ENCODE measurements at places on chromosomes 3 and 15.

- DNase-seq = no peak
These were observed 23.5 kb downstream of the RAB6B start for GRCh38 chr3:133872161-133872560.

DNA sequence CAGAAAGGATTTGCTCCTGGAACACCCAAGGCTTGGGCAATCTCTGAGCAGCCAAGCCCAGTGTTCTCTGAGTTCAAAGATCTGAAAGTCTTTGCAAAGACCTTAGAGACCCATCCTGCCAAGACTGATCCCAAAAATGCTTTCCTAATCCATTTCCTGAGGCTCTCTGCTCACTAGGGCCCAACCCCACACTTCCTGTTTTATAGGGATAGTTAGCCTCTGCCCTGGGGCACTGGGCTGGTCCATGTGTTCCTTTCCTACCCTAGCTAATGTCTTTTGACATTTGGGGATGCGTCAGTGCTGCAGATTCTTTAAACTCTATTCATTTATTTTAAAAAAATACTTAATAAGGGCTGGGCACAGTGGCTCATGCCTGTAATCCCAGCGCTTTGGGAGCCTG is 372.7 kb downstream of the ROBO2 start:
- peak; percentile 20 for DNase-seq

DNA sequence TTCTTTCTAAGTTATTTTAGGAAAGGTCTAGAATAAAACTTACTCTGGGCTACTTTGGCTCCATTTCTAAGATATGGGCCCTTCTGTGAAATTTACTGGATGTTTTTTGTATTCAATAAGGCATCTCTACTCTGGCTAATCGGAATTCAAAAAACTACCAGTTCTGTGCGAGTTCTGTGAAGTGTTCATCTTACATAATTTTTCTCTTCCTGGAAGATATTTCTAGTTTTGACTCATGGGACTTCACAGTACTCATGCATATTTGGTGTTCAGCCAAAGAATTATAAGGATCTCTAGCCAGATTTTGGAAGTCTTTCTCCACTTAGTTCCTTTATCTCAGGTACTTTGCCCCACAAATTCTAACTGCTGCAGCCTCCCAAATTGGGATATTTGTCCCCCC is 46.4 kb upstream of the MBNL1 start:
- peak; percentile 71 for DNase-seq

DNA sequence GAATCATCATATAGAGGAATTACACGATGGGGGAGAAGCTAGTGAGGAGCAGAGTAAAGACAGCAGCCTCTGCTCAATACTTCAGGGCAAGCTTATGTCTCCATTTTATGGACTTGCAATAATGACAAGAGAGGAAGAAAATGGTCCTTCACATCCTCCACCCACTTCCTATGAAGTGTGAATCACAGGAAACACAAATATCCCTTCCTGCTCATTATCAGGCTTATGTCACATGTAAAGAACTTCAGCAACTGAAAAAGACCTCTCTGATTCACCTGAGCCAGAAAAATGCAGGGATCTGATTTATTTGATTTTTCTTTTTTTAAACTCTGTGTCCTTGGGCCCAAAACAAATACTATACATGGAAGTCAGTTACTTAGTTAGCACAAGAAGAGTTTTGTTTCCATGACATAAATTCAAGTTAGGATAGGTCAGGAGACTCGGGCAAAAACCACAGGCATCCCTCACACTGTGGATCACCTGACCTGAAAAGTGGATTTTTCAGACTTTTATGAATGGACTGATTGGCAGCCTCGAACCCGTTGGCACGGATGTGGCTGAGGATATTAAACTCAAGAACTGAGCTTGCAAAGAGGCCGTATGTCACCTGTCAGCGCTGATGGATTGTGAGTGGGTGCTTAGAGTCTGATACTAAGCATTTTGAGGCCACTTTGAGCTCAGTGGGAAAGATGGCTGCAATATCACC is 620.8 kb upstream of the MDFIC2 start:
- DNase-seq = peak; percentile 47

DNA sequence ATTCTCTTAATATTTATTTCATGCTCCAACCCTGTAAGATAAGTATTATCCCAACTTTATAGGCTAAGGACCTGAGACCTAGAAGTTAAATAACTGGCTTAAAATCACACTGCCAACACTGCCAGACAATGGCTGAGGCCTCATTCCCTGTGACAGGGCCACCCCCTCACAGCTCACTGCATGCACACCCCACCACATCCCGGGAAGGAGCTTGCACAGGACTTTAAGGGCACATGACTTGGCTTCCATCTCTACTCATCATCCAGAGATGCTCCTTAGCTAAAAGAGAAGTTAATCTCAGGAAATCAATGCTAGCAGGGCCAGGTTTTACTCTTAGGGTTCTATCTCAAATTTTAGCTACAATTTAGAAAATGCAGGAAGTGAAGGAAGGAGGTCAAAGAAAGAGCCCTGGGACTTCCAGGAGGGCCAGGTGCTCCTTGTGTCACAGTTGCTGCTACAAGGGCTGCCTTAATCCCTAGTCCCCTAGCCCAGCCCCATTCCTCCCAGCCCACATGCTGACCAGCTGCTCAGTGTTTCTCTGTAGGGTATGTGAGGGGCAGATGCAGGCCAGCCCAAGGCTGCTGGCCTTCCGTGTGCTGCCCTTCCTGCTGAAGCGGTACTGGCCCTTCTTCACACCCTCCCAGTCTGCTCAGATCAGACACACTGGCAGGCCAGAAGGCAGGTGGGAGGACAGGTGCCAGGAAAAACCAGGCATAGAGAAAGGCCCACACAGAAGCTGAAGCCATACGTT is 53.5 kb downstream of the WWTR1 start:
- peak; percentile 46 for DNase-seq

- no peak for DNase-seq
These were observed 66.8 kb downstream of the ANKRD28 start for GRCh38 chr3:15731024-15731423.

DNA sequence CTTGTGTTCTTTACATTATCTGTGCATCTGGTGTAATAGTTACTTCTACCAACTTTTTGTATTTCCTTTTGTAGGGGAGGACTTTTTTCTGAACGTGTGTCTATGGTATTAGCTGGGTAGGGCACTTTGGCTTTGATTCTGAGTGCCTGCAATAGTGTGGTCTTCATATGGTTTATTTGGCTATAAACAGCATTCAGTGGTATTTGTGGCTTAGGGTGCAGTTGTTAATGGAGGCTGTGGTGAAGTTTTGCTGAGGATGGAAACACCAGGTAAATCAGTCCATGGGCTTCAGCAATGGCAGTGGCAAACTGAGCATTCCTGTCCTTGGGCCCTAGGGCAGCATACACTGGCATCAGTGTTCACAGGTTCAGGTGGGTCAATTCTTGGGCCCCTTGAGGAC is 230.6 kb upstream of the CTNNB1 start:
- DNase-seq = no peak

- peak; percentile 95 for DNase-seq
These were observed 53.1 kb downstream of the SLC4A7 start for GRCh38 chr3:27431116-27431515.

DNA sequence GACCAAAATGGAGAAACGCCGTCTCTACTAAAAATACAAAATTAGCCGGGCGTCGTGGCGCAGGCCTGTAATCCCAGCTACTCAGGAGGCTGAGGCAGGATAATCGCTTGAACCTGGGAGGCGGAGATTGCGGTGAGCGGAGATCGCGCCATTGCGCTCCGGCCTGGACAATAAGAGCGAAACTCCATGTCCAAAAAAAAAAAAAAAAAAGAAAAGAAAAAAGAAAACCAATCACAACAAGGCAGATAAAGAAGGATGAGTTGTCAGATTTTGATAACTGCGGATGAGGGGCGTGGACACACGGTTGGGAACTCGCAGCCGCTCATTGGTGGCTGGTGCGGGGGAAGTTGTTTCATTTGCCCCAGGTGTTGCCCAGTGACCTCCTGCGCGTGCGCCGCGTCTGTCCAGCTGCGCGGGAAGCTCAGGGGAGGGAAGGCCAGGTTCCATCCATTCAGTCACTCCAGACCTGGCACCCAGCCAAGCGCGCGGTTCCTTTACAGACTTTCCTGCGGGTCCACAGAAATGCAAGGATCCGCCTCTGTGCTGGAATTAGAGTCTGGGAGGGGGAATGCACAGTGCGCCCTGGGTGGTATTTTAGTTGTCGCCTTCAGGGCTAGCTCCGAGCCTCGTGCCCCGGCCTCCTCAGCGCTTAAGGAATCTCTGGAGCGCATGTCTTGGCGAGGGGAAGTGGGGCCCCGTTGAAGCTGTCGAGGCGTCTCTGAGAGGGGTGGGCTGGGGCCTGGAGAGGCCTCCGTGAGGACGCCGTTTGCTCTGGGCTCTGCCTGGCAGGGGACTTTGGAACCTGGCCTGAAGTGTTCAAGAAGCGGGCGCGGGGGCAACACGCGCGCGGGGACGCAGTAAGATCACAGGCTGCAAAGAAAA is 708 bp upstream of the GCHFR start:
- peak; percentile 50 for DNase-seq

- DNase-seq = peak; percentile 38
These were observed 30.8 kb downstream of the MLH1 start for GRCh38 chr3:37024092-37024491.

GRCh38 chr3:160616716-160617115 is 51.3 kb upstream of the KPNA4 start:
- DNase-seq = peak; percentile 77

- no peak for DNase-seq
These were observed 157.2 kb downstream of the DCLK3 start for GRCh38 chr3:36606871-36607765.

DNA sequence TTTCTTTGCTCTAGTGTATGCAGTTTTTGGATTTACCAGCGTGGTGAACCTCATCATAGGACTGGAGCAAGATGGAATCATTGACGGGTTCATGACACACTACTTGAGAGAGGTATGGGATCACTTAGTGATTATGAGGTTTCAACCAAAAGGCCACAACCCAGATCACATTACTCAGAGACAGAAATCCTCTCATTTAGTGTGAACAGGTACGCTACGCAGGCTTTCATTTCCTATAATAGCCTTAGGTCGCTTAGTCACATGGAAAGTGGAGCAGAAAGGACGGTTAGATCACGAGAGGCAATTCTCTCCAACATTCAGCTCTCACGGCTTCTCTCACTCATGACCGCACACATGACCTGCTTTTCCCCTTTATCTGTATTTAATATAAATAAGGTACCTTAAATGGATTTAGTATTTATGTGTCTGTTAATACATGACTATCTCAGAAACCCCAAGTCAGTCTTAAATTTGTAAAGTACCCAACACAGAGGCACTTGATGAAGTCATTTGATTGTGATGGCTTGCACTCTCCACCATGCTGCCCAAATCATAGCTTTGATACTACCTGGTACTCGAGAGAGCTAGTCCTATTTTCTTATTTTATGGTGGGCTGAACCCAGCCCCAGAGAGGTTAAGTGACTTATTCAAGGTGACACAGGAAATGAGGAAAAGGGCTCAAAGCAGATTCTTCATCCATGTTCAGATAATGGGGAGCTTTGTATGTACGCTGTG is 8.6 kb downstream of the TM6SF1 start:
- DNase-seq = no peak

- DNase-seq = peak; percentile 36
These were observed 51.1 kb downstream of the SYNM start for GRCh38 chr15:99155961-99156443.

GRCh38 chr3:105933871-105934270 is 65.1 kb upstream of the CBLB start:
- no peak for DNase-seq

GRCh38 chr3:39532777-39533176 is 65.3 kb downstream of the MOBP start:
- DNase-seq = no peak

DNA sequence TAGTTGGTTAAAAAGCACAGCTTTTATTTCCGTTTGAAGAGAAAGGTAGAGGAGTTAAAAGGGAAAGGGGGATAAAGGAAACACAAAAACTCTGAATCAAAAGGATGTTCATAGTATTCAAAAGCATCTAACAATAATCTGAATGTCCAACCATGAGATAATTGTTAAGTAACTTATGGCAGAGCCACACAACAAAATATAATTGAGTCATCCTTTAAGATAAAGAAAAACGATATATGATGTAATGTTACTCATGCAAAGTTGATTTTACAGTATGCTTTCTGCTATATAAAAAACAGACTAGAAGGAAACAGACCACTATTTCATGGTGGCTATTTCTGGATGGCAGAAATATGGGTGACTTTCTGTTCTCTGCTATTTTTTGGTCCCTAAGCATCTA is 3.9 kb downstream of the XPC start:
- peak; percentile 47 for DNase-seq

DNA sequence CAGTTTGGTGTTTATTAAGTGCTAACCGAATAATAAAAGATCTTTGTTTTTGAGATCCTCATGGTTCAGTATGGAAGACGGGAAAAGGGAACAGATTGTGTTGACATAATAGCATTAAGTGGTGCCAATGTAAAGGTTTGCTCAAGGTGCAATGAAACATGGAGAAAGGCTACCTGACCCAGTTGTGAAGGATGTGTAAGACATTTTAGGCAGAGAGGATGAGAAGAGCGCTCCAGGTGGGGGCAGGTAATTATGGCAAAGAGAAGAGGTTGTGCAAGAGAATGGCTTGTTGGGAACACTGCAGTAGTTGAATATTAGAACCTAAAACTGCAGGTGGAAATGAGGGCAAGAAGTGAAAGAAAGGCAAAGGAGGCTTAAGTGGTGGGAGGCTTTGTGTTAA is 140.8 kb downstream of the DIPK2A start:
- DNase-seq = no peak

GRCh38 chr15:31513178-31513577 is 186.5 kb downstream of the KLF13 start:
- no peak for DNase-seq

DNA sequence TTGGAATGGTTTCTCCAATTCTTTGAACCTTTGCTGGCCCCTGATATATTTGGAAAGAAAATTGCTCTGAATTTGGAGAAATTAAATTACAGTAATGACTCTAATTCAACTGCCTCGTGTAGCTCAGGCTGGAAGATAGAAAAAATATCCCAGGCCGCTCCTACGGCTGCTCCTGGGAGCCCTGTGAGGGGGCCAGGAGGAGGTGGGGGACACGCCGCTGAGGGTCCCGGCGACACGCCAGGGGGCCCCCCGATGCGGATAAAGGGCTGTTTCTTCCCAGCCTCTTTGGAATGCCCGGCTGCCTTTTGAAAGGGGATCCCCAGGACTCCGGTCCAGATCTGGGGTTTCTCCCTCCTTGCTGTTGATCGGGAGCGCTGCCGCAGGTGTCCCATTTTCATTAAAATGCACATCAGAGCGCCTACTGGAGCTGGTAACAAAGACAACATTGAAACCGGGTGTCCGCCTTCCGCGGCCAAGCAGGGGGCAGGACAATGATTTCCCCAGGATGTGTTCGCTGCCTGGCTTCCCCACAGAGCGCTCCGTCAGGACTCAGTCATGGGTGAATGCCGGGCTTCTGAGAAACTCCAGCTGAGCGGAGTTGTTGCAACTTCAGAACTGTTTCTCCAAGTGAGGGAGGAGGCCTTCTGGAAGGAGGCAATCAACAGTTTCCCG is 200.1 kb upstream of the KBTBD8 start:
- no peak for DNase-seq

GRCh38 chr3:138686771-138687221 is 78.2 kb downstream of the FAIM start:
- DNase-seq = peak; percentile 31

Data from ELR (cell line).